Hematopoietic multipotent progenitor cell treated with erythropoietin and hydrocortisone succinate and interleukin-3 and kit ligand, for 17 days (in vitro differentiated cells): ENCODE measurements at places on chromosomes 13 and 19.

DNA sequence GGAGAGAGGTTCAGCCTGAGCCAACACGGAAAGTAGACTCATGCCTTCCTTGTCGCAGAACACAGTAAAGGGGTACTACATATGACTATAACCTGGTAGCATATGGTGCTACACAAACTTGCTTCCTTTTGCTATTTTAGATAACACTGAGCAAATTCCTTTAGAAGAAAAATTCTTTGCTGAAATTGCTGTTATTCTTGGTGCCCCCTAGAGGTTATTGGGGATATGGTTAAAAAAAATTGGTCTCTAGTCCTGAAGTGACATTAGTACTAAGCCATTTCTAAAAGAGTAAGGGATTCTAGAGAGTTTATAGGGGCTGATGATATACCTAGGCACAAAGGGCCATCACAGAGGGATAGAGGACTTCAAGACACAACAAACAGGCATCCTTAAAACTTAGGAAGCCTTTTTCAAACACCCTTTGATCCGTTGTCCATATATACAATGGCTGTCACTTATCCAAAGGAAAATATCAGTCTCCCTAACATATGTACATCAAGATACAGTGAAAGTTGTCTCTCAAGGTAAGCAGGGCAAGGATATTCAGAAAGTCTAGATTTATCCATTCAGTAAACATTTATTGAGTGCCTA is 13.9 kb upstream of the HS6ST3 start:
- no peak for DNase-seq

- DNase-seq: no peak
Measured at GRCh38 chr19:1970806-1971502, 30.0 kb downstream of the CSNK1G2 start.

GRCh38 chr19:584240-585001 is 5.3 kb upstream of the HCN2 start:
- peak; percentile 80 for DNase-seq

DNA sequence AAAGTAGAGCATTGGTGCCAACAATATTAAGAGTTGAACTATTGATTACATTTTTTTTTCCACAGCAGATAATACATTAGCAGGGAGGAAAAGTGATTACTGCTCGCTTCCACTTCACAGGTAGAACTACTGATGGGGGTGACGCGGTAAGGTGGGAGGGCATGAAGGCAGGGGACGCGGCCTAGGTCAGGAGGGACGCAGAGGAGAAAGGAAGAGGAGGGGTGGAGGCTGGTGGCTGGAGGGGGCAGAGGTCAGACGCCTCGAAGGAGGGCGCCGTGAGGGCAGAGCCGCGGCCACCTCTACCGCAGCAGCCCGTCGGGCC is 287 bp upstream of the B3GLCT start:
- DNase-seq: no peak

GRCh38 chr13:22114630-22115311 is 443.9 kb downstream of the FGF9 start:
- no peak for DNase-seq

DNA sequence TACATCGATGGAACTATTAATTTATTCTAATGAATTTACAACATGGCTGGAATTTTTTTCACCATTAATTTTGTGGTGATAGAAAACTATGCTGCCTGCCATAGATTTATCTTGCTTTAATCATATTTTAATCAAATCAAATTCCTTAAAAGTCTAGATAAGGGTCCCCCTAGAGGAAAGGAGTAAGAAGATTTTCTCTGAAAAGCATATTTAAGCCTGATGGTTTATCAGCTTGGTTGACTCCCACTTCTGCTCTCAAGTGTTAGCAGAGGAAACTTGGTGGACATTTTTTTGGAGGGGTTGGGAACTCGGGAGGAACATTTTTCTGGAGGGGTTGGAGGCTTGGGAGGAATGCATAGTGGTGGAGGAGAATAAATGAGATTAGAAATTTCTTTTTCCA is 253.3 kb downstream of the KCNRG start:
- DNase-seq: no peak

DNA sequence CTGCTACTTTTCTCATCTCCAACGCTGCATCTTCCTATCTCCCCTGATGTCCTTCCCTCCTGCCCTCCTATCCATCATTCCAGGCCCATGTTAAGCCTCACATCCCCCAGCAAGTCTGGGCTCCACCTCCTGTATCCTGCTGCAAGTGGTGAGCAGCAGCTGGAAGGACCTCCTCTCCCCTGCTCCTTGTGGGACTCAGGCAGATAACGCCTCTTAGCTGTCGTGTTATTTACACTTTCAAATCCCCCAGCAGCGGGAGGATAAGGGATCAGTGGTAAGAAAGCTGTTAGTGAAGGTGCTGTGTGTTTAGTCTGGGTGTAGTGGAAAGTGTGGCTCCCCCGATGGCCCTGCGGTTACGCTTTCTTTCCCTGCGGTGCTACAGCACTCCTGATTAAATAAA is 211.9 kb downstream of the ZNF536 start:
- no peak for DNase-seq

DNA sequence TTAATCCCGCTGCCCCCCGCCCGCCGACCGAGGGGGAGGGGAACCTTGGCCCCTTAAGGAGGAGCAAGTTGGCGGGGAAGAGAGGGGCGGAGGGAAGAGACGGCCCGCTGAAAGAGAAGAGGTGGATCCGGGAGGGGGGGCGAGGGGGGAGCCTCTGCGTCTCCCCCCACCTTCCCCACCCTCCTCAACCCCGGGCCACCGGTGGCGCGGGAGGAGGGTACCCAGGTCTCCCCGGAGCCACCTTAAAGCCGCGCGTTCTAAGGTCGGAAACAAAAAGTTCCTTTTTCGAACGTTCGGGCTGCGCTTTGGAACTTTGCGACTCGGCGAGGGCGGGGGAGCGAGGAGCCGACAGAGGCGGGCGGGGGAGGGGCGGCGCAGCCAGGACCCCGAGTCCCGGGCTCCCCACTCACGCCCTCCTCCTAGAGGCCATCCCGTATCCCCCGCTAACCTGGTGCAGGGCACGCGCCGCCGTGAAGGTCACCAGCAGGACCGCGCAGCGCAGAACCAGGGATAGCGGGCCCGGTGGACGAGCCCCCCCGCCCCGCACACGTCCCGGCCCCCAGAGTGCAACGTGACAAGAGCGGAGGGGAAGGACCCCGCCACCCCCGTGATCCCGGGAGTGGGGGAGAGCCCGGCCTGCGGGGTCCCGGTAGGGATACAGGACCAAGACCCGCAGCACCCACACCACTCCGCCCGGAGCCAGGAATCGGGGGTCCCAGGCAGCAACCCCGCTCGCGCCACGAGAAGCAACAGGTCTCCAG is 659 bp downstream of the ERF start:
- DNase-seq: peak; percentile 51

- DNase-seq: peak; percentile 91
Measured at GRCh38 chr13:109790942-109791605, 4.7 kb upstream of the IRS2 start.

DNA sequence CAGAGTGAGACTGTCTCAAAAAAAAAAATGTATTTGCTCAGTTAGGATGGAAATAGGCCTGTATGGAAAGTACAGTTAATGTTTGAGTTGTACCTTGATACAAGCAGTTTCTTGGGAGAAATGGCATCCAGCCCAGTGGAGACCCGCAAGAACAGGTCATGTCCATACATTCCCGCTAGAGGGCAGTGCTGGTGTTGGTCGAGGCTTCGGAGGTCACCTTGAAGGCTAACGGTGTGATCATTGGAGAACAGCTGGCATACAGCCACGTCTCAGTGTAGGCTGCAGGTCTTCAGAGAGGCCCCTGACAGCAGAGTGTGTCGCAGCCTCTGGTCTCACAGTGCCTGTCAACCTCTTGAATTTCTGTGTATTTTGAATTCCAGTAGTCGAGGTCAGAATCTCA is 7.5 kb downstream of the ZNF610 start:
- DNase-seq: no peak

DNA sequence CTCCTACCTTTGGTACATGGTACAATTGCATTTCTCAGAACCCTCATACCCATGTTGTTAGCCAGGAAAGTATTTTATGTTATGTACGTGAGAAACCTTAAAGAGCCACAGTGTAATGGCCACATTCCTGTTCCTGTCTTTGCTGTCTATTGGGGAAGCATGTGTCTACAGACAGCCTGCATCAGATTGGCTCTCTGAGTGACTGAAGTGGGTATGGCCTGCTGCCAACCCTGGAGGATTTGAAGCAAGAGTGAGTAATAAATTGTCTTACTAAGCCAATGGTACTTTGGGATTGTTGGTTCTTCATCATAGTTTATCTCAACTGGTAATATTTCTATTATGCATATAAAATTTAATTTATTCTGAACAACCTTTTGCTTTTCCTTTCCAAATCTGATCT is 574.1 kb downstream of the LMO7 start:
- DNase-seq: no peak

- no peak for DNase-seq
Measured at GRCh38 chr13:76884186-76884906, 1.9 kb downstream of the KCTD12 start.

GRCh38 chr19:46299004-46299509 is 2.2 kb downstream of the HIF3A start:
- peak; percentile 88 for DNase-seq

- DNase-seq: no peak
Measured at GRCh38 chr19:29484876-29485275, 40.9 kb upstream of the VSTM2B start.

DNA sequence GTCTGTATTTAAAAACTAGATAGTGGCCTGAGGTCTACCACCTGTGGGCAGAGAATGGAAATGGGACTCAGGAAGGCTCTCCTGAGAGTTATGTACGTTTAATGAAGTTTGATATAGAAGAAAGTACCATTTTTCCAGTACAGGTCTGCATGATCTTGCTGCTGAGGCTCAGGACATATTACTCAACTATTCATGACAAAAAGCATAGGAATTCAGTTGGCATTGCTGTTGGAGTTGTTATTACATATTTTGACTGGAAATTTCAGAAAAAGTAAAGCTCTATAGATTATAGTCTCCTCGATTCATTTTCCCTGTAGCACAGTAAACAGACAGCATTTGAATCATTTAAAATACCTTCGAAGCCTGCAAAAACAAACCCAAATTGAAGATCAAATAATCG is 469.8 kb downstream of the DCT start:
- no peak for DNase-seq

- no peak for DNase-seq
Measured at GRCh38 chr19:6891761-6892385, 4.5 kb downstream of the ADGRE1 start.

GRCh38 chr13:100266026-100266425 is 177.1 kb downstream of the PCCA start:
- DNase-seq: no peak

DNA sequence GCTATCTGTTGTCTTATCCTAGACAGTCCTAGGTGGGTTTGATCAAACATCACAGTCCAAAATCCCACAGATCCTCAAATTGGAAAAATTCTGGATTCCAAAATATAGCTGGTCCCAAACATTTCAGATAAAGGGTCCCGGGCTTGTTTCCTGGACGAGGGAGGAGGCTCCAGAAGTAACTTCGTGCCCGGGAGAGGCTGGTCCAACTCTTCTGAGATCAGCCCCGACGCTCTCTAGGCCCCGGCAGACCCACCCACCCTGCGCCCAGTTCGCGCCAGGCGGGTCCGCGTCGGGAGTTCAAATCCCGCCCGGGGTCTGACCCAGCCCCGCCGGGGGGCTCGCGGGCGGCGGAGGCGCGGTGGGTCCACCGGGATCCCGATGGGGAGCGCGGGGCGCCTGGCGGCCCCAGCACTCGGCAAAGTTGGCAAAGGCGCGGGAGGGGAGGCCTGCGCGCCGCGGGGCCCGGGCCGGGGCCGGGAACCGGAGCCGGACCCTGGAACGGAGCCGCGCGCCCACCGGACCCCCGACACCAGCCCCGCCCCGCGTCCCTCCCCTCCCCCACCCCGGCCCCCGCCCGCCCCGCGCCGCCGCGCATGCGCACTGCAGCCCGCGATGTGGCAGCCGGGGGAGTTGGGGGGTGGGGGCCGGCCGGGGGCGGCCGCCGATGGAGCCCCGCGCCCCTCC is 513 bp downstream of the MIER2 start:
- no peak for DNase-seq

GRCh38 chr19:49812452-49812996 is 568 bp downstream of the FUZ start:
- no peak for DNase-seq

DNA sequence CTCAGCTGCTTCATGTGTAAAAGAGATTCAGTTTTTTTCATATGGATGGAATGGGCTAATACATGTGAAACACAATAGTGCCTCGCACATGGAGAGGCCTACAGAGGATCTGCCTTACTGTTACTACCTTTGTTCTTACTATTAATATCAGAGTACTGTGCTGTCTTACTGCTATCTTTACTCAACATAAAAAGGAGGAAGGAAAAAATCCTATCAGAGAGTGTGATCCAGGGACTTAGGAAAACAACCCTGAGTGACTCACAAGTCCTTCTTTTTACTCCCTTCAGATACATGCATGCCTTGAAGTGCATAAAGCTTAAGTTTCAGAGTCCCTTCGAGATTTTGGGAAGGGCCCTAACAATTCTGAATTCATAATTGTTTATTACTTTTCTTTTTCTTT is 136.8 kb downstream of the TBC1D4 start:
- DNase-seq: no peak

DNA sequence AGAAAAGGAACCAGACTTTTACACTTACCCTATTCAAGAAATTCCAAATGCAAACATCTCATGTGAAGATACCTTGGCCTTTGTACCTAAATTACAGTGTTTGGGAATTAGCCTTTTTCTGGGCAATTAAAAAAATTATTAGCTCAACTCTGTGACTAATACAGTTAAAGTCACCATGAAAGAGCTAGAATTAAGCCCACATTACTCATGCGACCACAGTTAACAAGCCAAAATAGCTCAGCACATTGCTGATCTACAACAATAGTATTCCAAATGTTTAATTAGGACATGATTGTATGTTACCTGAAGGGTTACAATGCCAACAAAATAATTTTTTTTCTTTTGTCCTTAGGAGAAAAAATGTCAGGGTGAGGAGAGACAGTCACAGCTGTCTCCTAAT is 263.6 kb upstream of the GPC6 start:
- DNase-seq: no peak

GRCh38 chr19:28878862-28879566 is 333.9 kb downstream of the UQCRFS1 start:
- DNase-seq: peak; percentile 53

DNA sequence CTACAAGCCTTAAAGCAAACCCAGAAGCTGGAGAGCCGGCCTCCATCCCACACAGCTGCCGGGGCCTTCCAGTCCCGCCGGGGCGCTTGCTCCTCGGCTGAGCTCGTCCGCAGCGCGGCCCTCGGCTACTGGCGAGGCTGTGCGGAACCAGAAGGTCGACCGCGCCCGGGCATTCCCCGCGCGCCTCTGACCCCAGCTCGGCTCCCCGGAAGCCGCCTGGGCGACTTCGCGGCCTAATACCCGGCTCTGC is 863 bp downstream of the ANKRD10 start:
- DNase-seq: peak; percentile 47
